CD4-positive, alpha-beta T cell treated with Interleukin-6 at 100 ng/mL for 8 hours (primary cell): ENCODE measurements at places on chromosomes 6 and 20.

DNA sequence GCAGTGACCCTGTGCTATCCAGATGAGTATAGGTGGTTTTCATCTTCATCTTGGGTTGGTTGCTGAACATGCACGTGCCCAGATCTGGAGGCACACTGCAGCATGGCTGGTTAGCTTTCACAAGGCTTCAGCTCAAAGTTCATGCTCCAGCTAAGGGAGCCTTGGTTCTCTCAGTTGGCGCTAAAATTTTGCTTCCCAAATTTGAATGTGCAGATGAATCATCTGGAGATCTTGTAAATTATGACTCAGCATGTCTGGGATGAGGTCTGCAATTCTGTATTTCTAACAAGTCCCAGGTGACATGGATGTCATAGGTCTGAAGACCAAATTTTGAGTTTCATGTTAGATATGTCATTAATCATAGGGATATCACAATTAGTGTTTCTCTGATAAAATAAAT lies 230.8 kb downstream of the FOXA2 start:
- DNase-seq = no peak

DNA sequence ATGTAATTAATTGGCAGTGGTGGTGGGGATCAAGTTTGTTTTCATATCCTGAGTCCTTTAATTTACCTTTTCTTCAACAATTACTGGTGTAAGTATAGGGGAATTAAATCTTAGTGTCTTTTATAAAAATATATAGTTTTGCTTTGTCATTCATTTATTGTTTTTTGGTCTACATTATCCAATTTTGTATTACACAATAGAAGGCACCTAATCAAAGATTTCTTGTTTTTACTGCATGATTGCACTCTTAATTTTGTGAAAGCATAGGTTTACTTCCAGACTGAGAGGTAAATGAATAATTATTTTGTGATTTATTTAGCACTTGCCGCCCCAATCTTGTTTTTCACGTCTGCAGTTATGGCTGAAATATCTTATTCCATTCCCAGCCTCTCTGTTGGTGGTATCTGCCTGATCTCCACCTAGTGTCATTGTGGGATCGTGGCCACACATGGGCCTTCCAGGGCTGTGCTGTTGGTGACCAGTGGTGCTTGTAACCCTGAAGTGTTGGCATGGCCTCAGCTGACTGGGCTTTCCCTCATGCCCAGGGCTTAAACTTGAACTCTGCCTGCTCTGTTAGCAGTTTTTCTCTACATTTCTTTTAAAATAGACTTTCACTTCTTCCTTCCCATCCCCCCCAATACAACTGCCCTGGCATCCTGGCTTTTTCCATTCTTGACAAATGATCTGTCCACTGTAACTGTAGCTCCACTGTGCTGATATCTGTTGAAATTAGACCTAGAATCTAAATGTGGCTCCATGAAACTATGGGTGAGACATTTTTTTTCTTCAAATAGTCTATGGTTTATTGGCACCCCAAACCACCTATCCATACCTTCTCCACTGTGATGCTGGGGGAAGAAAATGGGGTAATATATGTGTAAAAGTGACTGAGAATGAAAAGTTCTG lies 24.8 kb downstream of the E2F3 start:
- no peak for DNase-seq

DNA sequence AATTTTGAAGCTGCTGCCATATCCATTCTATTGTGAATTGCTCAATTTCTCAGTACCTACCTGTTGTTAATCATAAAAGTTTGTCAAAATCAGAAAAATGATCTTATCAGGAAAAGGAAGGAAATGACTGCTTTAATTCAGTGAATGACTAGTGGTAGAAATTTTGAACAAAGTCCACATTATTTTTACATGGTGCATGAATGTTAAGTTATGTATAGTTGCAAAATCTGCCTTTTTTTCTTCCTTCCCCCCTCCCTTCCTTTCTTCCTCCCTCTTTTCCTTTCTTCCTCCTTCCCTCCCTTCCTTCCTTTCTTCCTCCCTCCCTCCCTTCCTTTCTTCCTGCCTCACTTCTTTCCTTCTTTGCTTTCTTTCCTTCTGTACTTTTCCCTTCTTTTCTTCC lies 127.1 kb upstream of the TSHZ2 start:
- no peak for DNase-seq

- no peak for DNase-seq
These were observed 32.6 kb downstream of the PDE7B start for GRCh38 chr6:135884136-135884535.

DNA sequence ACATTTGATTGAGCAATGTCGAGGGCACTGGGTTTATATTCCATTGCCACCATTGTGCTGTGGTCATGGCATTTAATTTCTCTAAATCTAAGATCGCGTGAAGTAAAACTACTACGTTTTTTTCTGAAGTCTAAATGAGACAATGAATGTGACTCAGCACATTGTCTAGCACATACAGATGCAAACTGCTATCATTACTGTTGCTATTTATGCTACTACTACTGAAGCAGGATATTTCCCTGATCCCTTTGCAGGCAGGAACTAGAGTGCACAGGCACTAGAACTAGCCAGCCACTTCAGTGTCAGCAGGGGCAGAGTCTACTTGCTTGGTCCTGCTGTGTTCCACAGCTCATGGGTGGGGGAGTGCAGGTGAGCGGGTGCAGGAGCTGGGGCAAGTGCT lies 449.7 kb downstream of the CDKAL1 start:
- DNase-seq = no peak

DNA sequence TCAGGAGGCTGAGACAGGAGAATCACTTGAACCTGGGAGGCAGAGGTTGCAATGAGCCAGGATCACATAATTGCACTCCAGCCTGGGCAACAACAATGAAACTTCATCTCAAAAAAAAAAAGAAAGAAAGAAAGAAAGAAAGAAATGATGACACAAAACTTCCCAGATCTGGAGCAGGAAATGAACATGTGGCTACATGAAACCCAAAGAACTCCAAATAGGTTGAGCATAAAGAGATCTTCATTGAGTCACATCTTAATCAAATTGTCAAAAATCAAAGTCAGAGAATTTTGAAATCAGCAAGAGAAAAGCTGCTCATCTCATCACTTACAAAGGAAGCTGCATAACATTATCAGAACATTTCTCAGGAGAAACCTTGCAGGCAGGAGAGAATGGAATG lies 247.0 kb downstream of the IBTK start:
- DNase-seq = no peak

GRCh38 chr6:26224940-26225847 lies 138.0 kb downstream of the HFE start:
- no peak for DNase-seq

GRCh38 chr6:56292505-56293181 lies 45.3 kb upstream of the COL21A1 start:
- DNase-seq = no peak

DNA sequence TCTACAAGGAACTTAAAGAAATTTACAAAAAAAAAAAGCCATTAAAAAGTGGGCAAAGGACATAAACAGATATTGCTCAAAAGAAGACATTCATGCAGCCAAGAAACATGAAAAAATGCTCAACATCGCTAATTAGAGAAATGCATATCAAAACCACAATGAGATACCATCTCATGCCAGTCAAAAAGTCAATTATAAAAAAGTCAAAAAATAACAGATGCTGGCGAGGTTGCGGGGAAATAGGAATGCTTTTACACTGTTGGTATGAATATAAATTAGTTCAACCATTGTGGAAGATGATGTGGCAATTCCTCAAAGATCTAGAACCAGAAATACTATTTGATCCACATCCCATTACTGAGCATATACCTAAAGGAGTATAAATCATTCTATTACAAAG lies 411.9 kb upstream of the MARCKS start:
- DNase-seq = no peak

DNA sequence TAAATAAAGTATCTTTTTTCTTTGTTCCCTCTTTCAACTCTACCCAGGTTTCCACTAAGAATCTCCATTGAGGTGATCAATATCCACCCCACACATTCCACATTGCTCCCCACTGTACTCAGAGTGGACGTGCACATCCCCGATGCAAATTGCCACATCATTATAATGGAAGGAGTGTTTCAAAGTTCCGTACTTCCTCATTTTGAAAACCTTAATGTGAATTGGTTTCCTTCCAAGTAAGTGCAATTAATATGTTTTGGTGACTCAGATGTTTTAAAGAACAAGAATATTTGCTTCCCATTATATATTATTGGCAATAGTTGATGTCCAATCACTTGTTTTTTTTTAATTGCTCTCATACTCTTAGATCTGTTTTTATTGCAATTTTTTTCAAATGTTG lies 463.6 kb downstream of the HACE1 start:
- DNase-seq = no peak

GRCh38 chr6:13299403-13299821 lies 28.9 kb downstream of the TBC1D7 start:
- DNase-seq = no peak

GRCh38 chr6:78611102-78611620 lies 256.2 kb upstream of the IRAK1BP1 start:
- no peak for DNase-seq

DNA sequence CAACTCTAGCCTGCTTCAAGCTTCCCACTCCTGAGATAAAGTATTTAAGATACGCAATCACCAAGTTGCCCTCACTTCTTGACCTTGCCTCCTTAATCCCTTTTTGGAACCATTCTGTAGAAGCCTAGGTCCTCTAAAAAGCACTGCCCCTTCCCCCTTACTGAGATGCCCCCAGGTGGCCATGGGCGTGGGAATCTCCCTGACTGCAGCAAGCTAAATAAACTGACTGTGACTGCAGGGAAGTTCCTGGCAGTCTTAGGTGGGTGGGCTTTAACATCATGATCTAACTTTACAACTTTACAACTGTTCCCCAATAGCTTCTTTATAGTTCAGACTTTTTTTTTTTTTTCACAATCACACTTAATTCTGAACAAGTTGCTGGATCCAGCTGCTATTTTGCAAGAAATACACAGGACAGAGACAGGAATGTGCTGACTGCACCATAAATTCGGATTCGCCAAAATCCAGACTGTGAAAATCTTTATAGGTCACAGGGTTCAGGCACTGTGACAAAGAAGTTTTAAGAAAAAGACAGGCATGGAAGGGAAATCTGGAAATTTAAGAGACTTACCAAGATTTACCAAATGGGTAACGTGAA lies 344.2 kb upstream of the SULF2 start:
- DNase-seq = no peak

DNA sequence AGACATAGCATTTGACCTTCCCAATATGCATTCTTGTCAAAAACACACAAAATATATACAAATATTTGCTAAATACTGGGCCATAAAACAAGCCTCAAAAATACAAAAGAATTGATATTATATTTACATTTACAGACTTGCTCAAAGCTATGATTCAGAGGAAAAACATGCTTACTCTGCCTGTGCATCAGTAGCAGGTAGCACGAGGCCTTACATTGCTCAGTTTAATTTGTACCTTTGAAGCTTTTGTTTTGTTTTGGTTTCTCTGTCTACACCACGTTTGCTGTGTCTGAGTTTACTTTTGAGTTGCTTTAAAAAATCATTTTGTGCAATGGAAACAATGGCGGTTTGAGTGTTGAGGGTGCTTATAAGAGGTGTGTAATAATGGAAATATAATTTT lies 99.3 kb downstream of the PHF3 start:
- DNase-seq = no peak

GRCh38 chr6:4359108-4359730 lies 223.8 kb upstream of the ECI2 start:
- no peak for DNase-seq

DNA sequence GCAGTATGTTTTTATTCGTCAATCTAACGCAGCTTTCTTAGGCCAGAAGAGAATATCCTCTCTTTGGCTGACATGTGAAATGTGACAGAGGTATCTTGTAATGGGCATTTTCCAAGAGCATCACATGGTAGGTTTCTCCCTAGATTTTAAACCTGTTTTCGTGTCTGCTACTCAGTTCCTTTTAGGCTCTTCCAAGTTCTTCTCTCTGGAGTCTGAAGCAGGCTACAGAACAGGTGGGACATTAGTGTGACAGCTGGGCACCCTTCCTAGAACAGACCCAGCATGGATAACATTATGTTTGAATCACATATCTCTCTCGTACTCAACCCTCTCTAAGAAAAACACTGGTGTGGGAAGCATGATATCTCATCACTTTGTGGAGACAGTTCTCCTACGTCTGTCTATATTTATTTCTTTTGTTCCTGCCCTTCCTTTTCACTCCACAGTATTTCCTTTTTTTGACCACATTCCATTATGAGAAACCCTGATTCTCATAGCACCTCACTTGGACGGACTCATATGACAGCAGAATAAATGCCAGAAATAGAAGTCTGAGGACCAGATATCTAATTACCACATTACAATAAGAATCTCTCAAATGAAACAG lies 263.4 kb downstream of the NKAIN2 start:
- DNase-seq = no peak

GRCh38 chr6:53313784-53314400 lies 34.9 kb downstream of the ELOVL5 start:
- DNase-seq = no peak

- DNase-seq = no peak
These were observed 49.1 kb downstream of the TXLNB start for GRCh38 chr6:139242457-139243240.

DNA sequence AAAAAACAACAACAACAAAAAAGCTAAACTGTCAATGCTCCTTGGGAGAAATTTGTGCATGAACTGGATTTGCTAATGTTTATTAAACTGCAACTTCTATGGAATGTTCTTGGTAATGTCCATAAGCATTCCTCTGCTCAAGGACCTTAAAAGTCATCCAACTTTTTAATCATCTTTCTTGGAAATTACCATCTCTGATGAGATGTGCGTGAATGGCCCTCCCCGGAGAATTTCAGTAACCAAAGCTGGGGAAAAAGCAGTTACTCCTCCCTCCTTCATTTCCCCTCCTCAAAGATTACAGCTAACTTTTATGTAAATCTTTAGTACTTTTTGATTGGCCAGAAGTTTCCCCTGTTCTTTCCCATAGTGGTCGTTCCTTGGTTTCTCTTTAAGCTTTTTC lies 5.2 kb downstream of the TBCC start:
- DNase-seq = no peak

- DNase-seq = no peak
These were observed 1.8 kb downstream of the CHMP4B start for GRCh38 chr20:33812908-33813462.

GRCh38 chr6:28922004-28922820 lies 1.6 kb downstream of the TRIM27 start:
- peak; percentile 46 for DNase-seq

- DNase-seq = no peak
These were observed 90.8 kb downstream of the ZNF217 start for GRCh38 chr20:53502820-53503219.

DNA sequence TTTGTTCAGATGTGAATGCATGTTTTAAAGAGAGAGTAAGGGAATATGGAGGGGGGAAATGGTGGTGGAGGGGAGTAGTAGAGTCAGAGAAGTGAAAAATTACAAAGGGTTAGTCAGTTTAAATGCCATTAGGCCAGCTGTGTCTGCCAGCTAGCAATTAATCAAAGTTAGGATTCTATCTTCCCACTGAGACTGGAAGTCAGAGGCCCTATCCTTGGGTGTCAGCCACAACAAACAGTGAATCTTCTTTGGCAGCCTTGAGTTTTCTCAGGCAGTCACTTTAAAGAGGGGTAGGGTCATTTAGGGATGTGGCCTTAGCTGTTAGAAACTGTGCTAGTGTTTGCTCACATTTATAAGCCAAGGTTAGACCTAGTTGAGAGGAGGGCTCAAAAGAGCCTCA lies 120.5 kb upstream of the BTBD3 start:
- DNase-seq = no peak

GRCh38 chr6:111173946-111174345 lies 86.6 kb downstream of the SLC16A10 start:
- peak; percentile 9 for DNase-seq
